ENCODE measurements at places on chromosomes 4 and X.

GRCh38 chrX:41718481-41719235, 5.3 kb upstream of the GPR82 start:
- no peak for DNase-seq

GRCh38 chr4:146098397-146098796, 77.1 kb upstream of the LSM6 start:
- DNase-seq, result no peak

DNA sequence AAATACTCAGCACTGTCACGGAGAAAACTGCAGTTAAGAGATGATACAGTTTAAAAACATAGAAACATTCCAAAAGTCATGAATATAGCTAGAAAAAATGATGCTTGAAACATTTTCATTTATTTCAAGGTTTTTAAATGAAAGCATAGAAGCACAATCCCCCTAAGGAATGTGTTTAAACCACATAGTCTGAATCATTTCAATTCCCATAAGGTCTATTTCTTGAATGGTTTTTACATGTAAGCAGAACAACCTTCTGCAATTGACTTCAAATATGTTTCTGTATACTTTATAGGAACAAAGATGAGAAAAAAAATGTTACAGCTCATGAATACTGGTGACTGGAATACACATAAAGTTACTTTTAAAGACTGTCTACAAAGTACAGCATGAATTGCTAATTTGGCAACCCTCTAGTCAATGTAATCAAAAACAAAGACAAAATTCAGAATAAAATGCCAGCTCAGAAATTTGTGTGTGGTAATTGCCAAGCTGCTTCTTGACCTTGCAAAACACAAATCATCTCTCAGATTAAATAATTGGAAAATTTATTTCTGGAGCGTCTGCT, 886.4 kb upstream of the ADGRL3 start:
- DNase-seq, result no peak

DNA sequence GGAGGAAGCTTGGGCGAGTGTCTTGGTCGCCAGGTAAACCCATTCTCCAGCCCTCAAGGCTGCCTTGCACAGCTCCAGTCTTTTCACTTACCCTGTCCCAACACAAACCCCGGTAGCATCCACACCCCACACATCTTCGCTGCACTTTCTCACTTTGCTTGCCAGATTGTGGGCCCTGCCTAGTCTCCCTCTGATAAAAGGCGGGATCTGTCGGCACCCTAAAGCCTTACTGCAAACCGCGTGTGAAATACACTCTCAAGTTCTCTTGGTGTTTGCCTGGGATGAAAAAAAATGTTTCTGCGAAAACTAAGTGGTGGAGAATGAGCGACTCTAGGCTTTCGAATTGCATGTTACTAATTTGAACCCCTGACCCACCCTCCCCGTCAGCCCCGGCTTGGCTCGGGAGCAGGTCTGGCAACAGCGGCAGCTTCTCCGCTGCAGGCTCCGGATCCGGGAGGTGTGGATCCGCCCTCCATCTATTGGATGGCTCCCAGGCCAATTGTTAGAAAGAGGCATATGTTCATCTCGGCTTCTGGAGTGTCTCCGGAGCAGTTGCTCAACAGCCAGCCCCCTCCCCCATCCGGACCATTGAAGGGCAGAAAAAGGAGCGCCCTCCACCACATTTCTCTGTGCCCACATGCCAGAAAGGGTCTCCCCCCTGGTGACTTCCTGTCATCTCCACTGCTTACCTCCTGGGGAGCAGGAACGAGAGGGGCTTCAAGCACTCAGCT, 3.0 kb upstream of the CITED1 start:
- DNase-seq, result no peak

DNA sequence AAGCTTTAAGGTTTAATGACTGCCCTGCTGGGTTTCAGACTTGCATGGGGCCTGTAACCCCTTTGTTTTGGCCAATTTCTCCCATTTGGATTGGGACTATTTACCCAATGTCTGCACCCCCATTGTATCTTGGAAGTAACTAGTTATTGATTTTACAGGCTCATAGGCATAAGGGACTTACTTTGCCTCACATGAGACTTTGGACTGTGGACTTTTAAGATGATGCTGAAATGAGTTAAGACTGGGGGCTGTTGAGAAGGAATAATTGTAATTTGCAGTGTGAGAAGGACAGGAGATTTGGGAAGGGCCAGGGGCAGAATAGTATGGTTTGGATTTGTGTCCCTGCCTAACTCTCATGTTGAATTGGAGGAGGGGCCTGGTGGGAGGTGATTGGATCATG, 260.7 kb downstream of the SNCA start:
- DNase-seq, result no peak

DNA sequence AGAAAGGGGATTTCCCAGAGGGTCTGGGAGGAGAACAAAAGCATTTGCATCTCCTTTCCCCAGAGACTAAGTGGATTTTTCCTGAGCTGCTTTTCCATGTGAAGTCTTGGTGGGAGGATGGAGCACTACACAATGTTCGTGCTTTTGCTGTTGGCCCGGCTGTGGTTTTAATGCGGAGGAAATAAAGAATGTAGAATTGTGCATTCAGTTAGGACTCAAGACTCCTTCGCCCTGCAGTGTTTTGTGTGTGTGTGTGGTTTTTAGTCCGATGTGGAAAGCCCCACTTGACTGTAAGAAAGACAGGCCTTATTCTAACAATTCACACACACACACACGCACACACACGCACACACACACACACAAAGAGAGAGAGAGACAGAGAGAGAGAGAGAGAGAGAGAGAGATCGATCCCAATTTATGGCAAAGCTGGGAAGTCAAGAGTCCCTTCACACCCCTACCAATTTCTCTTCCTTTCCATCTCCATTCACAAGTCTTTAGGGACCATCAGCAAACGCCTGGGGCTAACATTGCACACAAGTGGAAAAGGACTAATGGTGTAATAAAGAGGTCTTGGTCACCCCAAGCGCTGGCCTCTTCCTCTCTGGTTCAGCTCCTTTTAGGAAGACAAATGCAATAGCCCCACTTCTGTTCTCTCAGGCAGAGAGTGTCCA, 44.2 kb downstream of the CLDN34 start:
- no peak for DNase-seq

Measured in stimulated activated CD4-positive, alpha-beta T cell treated with anti-CD3 and anti-CD28 coated beads, TNF-alpha, amount 100 ng/mL, for 24 hours (primary cell).